Amygdala (tissue), 56 donors: ENCODE measurements at places on chromosomes 1 and 21.

DNA sequence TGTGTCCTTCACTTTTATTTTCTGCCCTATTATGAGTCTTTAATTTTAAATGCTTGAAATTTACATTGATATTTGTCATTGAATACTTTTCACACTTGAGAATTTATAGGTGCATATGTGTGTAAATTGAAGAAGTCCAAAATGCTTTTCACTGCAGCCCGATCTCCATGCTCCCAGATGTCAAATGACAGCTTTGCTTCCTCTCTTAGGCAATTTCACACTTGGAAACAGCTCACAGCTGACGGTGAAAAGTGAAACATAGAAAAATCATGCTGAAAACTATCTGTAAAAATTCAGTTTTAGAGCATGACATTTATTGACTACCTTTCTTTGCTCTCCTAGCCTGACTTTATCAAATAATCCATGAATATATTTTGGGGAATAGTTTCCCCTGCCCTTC is 196.0 kb downstream of the RPS6KC1 start:
- DNase-seq = no peak

- DNase-seq = no peak
Measured at GRCh38 chr1:84442256-84442655, 36.8 kb upstream of the RPF1 start.

- no peak for DNase-seq
Measured at GRCh38 chr1:87179851-87180519, 148.7 kb upstream of the LMO4 start.

DNA sequence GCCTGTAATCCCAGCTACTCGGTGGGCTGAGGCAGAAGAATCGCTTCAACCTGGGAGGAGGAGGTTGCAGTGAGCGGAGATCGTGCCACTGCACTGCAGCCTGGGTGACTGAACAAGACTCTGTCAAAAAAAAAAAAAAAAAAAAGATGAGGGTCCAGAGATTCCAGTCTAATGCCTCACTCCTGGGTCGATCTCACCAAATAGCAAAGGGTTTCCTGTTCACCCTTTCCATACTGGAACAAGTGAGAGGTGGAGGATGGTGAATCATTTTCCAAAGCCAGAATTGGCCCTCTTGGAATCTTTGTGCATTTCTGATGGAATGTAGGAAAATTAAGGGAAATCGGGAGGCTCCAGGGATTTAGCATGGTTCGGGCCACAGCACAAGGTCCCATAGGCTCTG is 58.1 kb upstream of the ZNF648 start:
- no peak for DNase-seq

DNA sequence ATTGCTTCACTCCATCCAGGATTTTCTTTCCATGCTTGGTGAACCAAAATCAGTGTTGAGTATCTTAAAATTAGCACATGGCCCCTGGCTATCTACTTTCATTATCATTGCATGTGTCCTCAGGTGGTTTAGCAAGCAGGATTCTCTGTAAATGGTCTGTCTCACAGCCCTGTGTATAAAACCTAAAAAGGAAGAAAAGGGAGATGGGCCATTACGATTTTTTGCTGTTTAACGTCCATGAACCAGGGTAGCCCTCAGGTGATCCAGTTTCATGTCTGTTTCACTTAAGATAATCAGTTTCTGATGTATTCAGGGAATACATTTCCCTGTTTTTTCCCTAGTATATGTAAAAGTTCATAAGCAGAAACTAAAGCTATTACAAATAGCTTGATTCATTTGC is 238.2 kb downstream of the NFIA start:
- no peak for DNase-seq

DNA sequence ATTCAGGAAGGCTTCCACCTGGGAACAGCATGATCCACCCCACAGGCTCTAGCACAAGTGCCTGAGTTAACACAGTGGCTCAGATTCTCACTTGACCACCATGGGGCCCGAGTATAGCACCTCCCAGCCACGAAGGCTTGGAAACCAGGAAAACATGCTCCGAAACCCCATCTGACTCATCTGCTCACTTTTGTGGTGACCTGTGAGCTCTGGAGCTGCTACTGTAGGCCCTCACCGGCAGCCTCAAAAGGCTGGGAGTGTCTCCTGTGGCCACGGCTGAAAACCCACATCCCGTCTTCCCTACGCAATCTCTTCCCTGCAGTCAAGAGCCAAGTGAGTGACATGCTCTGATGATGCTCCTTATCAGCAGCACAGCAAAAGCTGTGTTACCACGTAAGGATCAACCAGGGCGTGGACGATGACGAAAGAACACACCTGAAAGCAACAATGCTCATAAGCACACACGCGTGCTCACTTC is 81.4 kb downstream of the TGFBR3 start:
- no peak for DNase-seq

GRCh38 chr1:226643611-226644540 is 95.2 kb downstream of the ITPKB start:
- DNase-seq = no peak

GRCh38 chr1:233188061-233188460 is 107.5 kb downstream of the PCNX2 start:
- DNase-seq = no peak

GRCh38 chr1:43716559-43717281 is 9.4 kb downstream of the ST3GAL3 start:
- DNase-seq = no peak

DNA sequence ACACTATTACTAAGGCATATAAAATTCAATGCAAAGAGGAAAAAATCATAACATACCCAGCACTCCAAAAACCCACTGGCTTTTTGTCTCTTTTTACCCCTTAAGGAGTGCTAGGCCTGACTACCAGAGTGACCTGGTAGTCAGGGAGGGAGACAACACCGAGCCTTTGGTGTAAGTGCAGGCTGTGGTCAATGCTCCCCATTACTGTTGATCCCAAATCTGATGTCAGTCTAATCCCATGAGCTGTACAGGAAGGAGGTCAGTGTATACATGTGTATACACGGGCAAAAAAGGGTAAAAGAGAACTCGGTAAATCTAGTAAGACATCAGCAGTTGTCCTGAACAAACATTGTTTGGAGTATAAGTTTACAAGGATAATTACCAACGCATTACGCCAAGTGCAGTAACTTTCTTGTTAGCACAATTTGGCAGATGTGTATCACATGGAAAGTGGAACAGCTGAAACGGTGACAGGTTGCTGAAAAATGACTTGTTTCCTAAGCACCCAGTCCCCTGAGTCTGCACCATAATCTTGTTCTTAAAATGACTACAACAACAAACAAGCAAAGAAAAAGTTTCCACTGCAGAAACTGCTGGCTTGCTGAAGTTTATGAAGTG is 217.9 kb downstream of the KCNH1 start:
- DNase-seq = no peak

DNA sequence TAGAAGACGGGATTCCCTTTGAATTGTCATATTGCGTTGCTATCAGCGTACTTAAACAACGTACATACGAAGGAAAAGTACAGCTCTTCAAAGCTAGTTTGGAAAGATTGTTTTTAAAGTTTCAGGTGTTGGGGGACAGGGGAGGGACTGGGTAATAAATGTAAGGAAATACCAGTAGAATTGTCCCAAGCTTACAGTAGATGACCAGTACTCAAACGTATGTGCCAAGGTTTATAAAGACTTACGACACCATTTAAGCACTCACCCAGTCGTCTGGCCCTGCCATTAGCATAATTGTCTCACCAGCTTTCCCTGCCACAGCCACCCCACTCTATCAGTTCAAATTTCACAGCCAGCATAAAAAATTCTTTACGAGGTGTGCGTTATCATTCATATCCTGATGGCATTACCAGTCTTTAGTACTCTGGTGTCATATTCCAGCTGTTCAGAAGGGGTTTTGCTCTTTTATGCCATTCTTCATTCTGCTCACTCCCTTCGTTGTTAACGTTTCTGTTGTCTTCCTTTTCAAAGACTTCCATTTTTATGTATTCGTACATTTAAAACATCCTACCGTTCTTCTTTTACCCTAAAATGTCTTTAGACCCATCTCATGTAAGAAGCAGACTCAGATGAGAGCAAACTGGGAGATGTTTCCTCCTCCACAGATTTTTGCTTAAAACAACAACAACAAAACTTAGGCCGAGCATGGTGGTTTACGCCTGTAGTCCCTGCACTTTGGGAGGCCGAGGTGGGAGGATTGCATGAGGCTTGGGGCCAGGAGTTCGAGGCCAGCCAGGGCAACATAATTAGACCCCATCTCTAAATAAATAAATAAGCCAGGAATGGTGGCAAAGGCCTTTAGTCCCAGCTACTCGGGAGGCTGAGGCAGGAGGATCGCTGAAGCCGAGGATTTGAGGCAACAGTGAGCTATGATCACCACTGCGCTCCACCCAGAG is 1.0 kb upstream of the HP1BP3 start:
- DNase-seq = no peak

GRCh38 chr1:201649761-201650622 is 111.1 kb downstream of the NAV1 start:
- peak; percentile 88 for DNase-seq

GRCh38 chr1:113103048-113103447 is 30.1 kb downstream of the LRIG2 start:
- no peak for DNase-seq

- DNase-seq = no peak
Measured at GRCh38 chr1:31348449-31348848, 24.4 kb downstream of the FABP3 start.

DNA sequence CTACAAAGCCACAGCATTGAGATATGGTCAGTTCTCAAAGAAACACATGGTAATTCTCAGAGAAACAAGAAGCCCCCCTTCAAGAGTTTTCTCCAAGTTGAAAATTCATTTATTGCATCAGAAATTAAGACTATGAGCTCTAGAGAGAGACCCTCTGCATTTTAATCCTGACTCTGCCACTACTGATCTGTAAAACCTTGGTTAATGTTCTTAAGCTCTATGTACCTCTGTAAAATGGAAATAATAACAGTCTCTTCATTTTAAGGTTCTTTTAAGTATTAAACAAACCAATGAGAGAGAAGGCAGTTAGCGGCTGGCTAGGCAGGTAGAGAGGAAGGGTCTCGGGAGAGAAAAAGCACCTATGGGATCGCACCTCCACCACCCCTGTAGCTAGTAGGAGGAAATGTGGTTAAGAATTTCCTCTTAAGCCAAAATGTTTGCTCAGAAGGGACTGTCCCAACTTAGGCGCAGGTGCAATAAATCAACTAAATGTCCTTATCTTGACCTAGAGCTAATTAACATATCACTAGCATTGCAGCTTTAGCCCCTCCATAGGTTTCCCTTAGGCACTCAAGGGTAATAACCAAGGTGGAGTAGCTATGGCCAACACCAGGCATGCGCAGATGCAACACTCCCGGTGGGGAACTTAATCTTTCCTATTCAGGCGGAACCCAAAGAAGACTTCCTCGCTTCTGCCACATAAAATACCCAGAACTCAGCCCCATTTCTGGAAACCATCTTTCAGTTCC is 1685.4 kb downstream of the MRPL39 start:
- DNase-seq = no peak

- DNase-seq = no peak
Measured at GRCh38 chr1:201220388-201220715, 29.7 kb downstream of the IGFN1 start.

DNA sequence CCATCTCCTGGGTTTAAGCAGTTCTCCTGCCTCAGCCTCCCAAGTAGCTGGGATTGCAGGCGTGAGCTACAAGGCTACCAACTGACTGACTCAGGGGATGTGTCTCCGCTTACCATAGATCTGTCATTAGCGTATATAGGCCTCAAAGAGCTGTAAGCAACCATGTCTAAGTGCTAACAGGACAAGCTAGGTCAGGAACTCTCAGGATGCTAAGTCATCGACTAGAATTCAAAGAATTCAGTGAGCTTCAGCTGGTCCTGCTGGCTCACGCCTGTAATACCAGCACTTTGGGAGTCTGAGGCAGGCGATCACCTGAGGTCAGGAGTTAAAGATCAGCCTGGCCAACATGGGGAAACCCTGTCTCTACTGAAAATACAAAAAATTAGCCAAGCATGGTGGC is 29.5 kb downstream of the CAPN2 start:
- no peak for DNase-seq

GRCh38 chr1:154459080-154459479 is 42.9 kb upstream of the TDRD10 start:
- no peak for DNase-seq

GRCh38 chr21:19950347-19950746 is 1047.9 kb upstream of the NCAM2 start:
- no peak for DNase-seq

DNA sequence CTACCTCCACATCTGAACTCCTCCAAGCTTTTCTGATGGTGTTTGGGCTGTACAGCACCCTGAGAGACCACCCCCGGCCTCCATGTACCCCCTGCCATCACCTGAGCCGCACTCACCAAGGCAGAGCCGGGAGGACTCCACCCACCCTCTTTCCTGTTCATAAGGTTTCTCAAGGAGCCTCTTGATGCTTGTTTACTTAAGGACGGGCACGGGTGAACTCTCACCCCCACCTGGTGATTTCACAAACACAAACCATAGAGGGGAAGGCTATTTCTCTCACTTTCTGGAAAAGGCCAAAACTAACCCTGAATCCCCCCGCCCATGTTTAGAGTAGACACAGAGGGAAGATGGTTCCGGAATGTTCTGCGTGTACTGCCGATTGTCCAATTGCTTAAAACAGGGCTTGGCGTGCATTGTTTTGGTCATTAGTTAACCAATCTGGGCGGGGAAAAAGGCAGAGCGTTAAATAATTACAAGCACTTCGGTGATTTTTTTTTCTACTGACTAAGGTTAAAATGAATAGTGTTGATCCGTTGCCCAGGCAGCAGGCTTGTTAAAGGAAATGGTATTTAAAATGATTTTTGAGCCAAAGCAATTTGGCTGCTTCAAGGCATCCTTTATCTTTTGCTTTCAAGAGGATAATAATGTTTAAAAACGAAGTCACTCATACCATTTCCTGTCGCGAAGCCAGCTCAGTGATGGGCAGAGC is 279.8 kb upstream of the VAMP3 start:
- no peak for DNase-seq

- DNase-seq = no peak
Measured at GRCh38 chr21:36306872-36307534, 13.0 kb upstream of the MORC3 start.

DNA sequence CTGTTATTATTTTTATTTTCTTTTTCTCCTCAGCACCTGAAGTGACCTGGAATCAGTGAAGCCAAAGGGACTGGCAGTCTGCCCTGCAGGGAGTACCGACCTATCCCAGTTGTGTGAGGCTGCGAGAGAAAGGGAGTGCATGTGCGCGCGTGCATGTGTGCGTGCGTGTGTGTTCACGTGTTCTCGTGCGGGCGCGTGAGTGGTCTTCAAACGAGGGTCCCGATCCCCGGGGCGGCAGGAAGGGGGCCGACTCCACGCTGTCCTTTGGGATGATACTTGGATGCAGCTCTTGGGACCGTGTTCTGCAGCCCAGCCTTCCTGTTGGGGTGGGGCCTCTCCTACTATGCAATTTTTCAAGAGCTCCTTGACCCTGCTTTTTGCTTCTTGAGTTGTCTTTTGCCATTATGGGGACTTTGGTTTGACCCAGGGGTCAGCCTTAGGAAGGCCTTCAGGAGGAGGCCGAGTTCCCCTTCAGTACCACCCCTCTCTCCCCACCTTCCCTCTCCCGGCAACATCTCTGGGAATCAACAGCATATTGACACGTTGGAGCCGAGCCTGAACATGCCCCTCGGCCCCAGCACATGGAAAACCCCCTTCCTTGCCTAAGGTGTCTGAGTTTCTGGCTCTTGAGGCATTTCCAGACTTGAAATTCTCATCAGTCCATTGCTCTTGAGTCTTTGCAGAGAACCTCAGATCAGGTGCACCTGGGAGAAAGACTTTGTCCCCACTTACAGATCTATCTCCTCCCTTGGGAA is 123.3 kb downstream of the PRDM2 start:
- DNase-seq = no peak
